Suprapubic skin (tissue), 4 donors: ENCODE measurements at places on chromosomes 7 and 10.

DNA sequence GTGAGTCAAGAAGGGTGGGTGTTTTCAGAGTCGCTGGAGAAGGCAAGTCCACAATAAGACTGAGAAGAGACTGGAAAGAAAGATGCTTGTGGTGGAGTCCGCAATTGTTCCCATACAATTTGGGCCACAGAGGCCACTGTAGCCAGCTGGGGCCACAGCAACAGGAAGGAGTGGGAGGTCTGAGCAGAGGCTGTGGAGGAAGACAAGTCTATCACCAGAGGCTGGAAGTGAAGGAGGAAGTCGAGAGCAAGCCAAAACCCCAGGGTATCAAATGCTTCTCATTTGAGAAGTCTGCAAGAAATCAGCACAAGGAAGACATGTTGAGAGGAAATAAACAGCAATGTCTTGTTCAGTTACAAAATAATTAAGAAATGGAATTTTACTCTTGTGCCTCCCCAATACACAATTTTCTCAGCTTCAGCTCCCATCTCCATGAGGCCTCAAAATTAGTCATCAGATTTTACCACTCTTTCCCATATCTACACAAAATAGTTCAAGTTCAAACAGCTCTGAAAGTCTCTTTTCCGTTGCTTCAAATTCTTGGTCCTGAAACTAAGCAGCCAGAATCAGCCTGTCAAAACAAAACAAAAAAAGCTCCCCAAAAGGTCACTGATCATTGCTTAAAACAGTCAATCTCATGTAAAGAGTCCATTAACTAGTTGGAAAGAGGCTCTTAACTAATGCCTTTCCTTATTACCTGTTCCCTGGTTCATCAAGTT, 31.6 kb downstream of the SLC16A12 start:
- no peak for DNase-seq

GRCh38 chr7:155457544-155458110, 302 bp upstream of the EN2 start:
- no peak for DNase-seq

- no peak for DNase-seq
Measured at GRCh38 chr10:71344993-71345480, 26.0 kb downstream of the SLC29A3 start.

DNA sequence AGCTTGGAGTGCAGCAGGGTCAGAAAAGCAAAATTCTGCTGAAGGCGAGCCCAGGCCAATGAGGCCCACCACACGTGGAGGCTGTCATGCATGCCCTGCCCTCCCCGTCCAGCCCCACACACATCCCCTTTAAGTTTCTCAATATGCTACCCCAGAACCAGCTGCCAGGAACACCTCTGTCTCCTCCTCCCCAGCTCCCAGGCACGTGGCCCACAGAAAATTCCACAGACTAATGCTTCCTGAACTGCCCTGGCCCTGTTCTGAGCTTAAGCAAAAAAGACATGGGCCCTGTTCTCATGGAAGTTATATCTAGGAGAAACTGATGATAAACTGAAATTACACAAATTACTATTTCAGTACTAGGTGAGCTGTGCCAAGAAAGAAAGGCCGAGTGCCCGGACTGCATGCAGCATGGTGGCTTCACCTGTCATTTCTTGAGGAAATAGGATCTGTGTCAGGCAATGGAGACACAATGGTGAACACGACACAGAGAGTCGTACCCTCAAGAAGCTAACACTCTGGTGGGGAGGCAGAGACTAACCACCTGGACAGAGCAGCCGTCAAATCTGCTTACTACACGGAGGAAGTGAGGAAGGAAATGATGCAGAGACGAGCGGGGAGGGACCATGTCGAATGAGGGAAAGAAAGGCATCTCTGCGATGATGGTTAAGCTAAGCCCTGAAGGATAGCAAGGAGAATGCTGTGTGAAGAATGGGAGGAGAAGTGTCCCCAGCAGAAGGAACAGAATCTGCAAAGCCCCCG, 44.5 kb downstream of the PODXL start:
- DNase-seq, result no peak

DNA sequence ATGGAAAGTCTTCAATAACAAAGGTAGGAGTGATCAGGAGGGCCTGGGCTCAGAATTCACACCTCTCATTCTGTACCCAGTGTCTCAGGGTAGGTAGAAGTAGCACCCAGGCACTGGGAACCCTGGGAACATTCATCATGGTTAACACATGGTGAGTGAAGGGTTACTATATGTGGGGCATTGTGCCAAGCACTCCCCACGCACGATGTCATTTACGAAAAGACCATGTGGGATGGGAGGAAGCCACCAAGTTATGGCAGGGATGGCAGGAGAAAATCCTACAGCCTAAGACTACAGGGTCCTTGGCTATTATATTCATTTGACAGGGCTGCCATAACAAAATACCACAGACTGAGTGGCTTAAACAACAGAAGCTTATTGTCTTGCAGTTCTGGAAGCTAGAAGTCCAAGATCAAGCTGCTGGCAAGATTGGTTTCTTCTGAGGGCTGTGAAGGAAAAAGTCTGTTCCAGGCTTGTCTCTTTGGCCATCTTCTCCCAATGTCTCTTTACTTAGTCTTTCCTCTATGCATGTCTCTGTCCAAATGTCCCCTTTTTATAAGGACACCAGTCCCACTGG, 27.7 kb upstream of the DDIT4 start:
- DNase-seq, result no peak

GRCh38 chr10:127302343-127302742, 106.0 kb upstream of the INSYN2A start:
- DNase-seq, result no peak

GRCh38 chr10:67705921-67706320, 9.9 kb upstream of the CTNNA3 start:
- no peak for DNase-seq
